ENCODE measurements at places on chromosomes 12 and 14.
A peak's percentile ranks its signal among the peaks of the same experiment; 100 is the strongest.

- DNase-seq: peak; percentile 37
These were observed 9.8 kb upstream of the HSP90AA1 start for GRCh38 chr14:102096569-102097188.

DNA sequence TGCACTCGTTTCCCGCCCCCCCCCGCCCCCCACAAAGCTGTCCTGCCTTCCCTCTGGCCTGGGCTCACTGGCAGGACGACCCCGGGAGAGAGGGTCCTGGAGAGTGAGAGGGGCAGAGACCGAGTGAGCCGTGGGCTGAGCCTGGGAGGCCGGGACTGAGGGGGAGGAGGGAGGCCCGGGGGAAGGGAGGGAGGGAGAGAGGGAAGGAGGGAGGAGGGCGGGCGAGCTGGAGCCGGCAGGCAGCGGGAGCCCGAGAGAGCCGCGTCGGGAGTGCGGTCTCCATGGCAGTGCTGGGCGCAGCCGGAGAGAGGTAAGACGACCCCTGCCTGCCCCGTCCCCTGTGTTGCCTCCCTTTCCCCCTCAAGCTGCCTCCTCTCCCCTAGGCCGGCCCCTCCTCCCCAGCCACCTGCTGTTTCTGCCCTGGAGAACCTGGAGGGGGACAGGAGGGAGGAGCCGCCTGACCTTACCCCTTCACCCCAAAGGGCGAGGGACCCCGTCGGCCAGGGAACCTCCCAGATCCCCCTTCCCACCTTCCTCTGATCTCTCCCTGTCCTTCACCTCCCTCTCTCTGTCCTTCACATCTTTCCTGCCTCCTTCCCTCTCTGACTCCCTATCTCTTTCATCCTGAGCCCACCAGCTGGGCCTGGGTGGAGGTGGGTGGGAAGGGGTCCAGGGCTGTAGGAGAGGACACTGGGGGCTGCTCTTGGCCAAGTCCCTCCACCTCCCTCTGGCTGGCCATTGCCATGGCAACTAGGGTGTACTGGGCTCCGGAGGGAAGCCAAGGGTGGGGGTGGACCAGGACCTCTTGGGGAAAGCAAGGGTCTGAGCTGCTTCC is at the start of gene GPR162:
Gene GPR162 (plus strand): TSS at position 231 of the 835 bp plus-strand sequence. CDS start 2,078 bp downstream, outside the sequence.
- no peak for DNase-seq

DNA sequence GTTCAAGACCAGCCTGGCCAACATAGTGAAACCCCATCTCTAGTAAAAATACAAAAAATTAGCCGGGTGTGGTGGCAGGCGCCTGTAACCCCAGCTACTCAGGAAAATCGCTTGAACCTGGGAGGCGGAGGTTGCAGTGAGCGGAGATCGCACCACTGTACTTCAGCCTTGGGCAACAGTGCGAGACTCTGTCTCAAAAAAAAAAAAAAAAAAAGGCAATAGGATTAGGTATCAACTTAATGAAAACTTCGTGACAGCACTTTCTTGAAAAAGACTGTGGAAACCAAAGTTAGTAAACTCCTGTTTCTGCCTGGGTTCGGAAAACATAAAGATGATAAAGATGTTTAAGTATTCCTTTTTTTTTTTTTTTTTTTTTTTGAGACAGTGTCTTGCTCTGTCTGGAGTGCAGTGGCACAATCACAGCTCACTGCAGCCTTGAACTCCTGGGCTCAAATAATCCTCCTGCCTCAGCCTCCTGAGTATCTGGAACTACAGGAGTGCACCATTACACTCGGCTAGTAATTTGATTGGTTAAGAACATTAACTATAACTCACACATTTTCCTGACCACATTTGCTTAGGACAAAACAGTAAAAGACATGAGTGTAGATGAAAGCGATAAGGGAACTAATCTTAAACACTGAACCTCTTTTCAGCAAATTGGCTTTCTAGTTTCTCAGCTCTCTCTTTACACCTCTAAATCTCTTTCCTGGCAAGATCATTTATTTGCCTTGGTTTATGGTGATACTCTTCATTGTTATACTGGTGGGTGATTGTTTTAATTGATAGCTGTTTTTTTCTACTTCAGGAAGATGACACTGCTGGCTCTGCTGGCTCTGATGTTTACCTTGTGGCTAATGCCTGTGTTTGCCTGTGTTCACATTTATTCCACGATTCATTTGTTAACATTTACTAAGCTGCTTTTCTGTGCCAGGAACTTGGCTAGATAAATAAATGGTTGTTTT is 15.8 kb downstream of the HIF1A start:
- DNase-seq: no peak

DNA sequence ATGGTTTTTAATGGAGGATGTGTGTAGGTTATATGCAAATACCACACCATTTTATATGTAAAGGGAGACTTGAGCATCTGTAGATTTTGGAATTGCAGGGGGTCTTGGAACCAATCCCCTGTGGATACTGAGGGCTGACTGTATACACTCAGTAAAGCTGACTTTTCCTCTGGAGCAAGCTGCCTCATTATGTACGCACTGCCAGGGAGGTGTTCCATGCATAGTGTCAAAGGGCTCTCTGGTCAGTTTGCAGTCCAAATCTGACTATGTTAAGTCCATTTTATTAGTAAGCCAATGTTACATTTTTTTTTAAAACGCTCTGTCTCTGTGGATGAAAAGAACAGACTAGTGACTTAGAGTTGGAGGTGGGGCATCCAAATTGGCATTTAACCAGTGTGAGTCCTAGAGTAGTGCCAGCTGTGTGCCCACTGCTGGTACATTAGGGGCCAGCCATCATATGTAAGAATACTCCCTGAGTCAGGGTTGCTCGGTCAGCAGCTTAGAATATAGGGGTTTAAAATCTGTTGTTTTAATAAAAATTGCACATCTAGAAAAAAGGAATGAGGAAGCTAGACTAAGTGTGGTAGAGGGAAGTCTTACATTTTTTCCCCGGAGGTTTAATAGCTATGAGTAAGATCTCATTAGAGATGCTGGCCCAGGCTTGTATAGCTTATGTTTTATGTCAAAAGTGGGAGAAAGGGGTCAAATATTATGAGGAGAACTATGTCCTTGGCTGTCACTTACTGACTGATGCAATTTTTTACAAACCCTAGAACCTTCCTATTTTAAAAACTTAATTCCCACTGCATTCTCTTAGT is 87.0 kb downstream of the TESC start:
- DNase-seq: no peak

- no peak for DNase-seq
These were observed 8.0 kb upstream of the NRXN3 start for GRCh38 chr14:78162202-78162601.

- DNase-seq: no peak
These were observed 15.3 kb downstream of the CCDC88C start for GRCh38 chr14:91402348-91402747.

DNA sequence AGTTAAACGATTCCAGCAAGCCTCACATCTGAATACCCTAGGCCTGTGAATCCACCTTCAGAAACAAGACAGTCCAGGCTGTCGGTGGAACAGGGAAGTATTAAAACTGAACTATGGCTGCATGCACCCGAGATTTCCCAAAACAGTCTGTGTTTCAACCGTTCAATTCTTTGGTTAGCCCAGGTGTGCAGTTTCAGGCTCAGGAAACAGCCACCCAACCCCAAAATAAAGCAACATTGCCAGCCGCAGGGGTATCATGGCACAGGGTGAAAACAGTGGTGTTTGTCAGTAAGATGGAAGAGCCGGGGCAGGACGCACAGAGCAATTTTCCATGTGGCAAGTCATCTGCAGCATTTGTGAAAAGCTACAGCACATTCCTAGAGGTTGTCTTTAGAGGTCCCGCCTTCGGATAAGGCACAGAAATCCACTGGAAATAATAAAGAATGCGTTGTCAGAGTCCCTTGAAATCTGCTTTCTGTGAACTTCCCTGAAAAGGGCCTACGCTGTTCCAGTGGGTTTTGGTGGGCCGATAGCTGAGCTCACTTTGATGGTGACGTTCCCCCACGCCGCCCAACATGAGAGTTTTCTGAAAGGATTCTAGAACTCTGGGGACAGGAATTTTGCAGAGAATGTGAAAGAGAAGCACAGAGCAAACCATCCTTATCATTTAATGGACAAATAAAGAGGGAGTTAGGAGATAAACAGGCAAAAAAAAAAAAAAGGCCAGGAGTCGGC is 84.9 kb downstream of the BCL11B start:
- DNase-seq: no peak

- no peak for DNase-seq
These were observed 1.5 kb downstream of the PACS2 start for GRCh38 chr14:105315941-105316576.

DNA sequence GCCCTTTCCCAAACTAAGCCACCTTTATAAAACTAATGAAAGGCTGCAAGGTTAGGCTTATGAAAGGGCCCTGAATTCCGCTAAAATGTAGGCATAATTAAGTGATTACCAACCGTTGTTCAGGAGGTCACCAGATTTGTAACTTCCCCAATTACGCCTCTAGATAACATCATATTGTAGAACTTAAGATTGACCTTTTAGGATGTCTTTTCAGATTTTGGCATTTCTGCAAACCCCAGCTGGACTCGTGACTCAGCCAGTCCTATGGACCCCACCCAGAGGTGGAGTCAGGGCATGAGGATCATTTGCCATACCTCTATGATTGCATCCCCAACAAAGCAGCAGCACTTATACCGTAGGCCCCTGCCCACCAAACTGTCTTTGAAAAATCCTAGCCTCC is 3.7 kb upstream of the LPCAT3 start:
- DNase-seq: no peak

DNA sequence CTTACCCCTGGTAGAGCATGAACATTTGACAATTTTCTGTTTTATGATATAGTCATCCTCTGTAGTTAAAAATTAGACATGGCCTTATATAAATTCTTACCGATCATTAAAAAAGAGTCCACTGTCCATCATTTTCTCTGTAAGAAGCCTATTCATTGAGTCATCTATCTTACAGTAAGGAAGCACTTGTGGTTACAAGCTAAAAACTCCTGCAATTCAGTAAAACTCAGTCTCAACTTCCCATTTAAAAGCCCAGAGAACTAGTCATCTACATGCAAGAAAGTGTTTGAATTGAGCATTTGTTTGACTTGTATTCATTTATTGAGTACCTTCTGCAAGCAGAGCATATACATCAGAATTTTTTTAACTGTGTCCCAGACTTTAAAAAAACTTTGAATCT is 63.3 kb downstream of the GTF2A1 start:
- DNase-seq: no peak

DNA sequence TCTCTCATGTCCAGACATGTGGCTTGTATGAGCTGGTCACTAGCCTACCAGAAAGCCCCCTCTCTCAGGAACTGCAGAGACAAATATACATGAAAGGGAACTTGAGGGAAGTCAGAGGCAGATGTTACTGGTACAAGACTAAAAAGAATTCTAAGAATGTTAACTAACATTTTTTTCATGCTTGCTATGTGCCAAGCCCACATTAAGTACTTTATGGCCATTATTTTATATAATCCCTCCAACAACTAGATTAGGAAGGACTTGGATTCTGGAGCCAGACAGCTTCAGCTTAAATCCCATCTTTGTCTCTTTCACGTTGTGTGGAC is 24.6 kb downstream of the TTC9 start:
- no peak for DNase-seq

- DNase-seq: no peak
These were observed 16.4 kb upstream of the LMO3 start for GRCh38 chr12:16622338-16622737.

DNA sequence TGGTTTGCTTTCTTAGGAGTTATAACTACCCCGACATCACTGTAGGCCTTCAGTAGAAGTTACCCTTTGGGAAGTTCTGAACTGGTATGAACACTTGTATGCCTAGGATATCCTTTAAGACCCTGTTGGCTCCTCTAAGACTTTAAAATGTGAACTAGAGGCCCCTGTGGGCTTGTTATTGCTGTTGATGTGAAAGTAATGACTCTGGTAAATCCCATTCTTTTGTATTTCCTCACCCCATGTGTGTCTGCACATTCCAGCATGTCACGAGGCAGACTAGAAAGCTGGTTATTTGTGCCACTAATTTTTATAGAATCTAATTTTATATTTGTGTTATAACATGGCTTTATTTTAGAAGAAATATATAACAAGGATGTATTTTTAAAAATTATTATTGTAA is 48.9 kb downstream of the SERPINA10 start:
- DNase-seq: no peak

GRCh38 chr14:96303981-96304380 is 48.0 kb downstream of the BDKRB1 start:
- no peak for DNase-seq

DNA sequence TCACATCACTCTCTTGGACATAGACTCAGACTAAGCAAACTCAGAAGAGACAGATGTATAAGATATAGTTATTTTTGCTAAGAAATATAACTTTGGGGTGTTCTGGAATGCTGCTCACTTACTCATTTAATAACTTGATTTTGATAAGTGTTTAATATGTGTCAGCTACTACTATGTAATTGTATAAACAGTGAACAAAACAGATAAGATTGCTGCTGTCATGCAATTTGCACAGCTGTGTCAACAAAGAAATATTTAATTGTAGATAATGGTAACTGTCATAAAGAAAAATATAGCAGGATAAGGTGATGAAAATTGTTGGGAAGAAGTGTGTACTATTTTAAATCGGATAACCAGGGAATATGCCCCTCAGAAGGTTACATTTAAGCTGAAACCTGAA is 84.1 kb upstream of the ZDHHC17 start:
- DNase-seq: no peak

GRCh38 chr14:67778792-67779191 is 37.6 kb downstream of the ZFYVE26 start:
- no peak for DNase-seq

DNA sequence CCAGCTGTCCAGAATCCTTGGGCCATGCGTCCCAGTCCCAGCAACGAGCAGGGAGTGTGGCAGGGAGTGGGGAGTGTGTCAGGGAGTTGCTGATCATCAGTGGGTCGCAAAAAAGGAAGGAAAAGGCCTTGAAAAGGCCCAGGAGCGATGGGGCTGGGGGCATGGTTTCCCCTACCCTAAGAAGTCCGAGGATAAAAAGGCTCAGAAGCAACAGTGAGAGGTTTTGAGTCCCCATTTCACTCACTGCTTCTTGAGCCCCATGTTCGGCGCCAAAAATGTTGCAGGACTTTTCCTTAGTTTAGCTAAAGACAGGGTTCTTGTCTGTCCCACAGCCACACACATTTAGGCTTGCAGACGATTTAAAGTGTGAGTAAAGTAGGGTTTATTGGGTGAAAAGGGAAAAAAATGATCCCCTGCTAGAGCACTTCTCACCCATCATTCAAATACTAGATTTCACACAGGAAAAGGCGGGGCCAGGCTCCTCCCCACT is 189.5 kb downstream of the KCNC2 start:
- no peak for DNase-seq

GRCh38 chr12:41441180-41441579 is 253.1 kb downstream of the PDZRN4 start:
- no peak for DNase-seq

- no peak for DNase-seq
These were observed 111.2 kb downstream of the MYRFL start for GRCh38 chr12:69936214-69936731.
